ENCODE measurements at places on chromosomes 6 and 20.
A peak's percentile ranks its signal among the peaks of the same experiment; 100 is the strongest.

- no peak overlapping the region for H3K27ac ChIP-seq
- no peaks in the 10 kb centered on the region for H3K27me3 ChIP-seq
- H3K4me3 ChIP-seq, result no peak overlapping the region
Observed at GRCh38 chr20:57408536-57409233, 17.5 kb downstream of the RBM38 start.

DNA sequence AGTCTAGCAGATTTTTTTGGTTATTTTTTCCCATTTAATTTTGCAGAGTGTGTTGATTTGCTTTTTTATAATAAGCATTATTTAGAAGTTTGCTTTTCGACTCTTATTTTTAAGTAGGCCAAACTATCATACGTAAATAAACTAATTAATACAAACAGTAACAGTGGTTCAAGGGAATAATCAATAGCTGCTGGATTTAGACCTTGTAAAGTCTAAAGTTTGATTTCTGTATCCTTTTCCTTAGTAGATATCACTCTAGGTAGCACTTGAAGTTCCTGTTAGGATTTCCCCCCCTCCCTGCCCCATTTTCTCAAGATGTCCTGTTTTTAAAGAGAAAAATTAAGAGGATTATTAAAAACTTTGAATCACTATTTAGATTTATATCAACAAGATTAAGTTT lies 136.1 kb downstream of the B3GAT2 start:
- H3K27me3 ChIP-seq, result no peaks in the 10 kb centered on the region
- H3K4me1 ChIP-seq, result no peaks in the 10 kb centered on the region
- H3K27ac ChIP-seq, result no peak overlapping the region
- peaks cover 7% of the 10 kb centered on the region for H3K36me3 ChIP-seq

- no peak for DNase-seq
- peak overlapping the region; percentile 86 for H3K4me3 ChIP-seq
- peaks cover 10% of the 10 kb centered on the region for H3K36me3 ChIP-seq
- H3K4me1 ChIP-seq, result peaks cover 41% of the 10 kb centered on the region
- H3K27me3 ChIP-seq, result peaks cover 9% of the 10 kb centered on the region
- H3K27ac ChIP-seq, result peak overlapping the region; percentile 73
Observed at GRCh38 chr6:37432590-37432915, 468 bp upstream of the CMTR1 start.

DNA sequence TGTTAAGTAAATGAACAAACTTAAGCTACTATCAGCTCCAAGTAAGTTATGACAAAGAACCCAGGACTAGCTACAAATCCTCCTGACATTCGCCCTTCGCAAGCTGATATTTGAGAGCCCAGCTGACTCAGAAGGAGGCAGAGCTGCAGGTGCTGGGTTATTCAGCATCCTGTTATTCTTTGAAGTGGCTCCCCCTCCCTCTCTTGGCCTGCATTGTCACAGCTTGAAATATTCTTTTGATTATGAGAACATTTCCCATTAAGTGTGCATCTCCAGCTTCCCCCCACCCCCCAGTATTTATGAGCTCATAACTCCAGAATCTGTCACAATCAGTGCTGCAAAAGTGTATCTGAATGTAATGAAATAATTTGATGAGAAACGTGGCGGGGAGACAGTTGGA lies 78.8 kb upstream of the RALY start:
- H3K36me3 ChIP-seq, result no peaks in the 10 kb centered on the region
- peaks cover 16% of the 10 kb centered on the region for H3K4me1 ChIP-seq
- H3K27ac ChIP-seq, result no peak overlapping the region
- no peak overlapping the region for H3K4me3 ChIP-seq
- DNase-seq, result peak; percentile 40

DNA sequence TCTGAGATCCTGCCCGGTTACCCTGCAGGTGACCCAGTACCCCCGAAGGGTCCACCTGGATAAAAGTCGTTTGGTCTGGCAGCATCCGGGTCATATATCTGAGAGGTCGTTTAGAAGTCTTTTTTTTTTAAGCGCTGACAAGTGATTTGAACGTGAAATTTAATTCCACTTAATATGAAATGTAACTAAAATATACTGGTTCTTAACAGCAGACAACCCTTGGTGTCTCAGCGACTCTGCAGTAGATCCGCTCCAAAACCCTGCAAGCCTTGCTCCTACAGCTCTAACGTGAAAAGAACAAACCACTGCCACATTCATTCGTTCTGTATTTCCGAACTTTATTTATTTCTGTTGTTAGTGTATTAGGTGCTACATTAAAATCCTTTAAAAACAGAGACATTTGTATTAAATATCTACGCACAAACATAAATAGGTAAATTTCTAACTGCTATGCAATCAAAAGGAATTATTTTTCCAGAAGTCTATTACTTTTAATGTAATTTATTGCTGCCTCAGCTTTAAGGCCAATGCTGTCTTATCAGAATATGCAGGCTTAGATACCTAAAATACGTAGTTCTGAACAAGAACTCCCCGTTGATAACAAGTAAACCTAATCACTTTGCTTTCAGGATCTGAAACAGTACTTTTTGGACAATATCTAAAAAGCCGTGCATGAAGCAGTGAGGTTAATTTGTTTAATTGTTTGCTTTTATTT lies 33.5 kb upstream of the TCF21 start:
- peaks cover 8% of the 10 kb centered on the region for H3K4me1 ChIP-seq
- H3K27me3 ChIP-seq, result peaks cover 55% of the 10 kb centered on the region
- H3K4me3 ChIP-seq, result peak overlapping the region; percentile 44
- no peak overlapping the region for H3K27ac ChIP-seq

- H3K4me3 ChIP-seq, result no peak overlapping the region
- no peak for DNase-seq
- peaks cover 10% of the 10 kb centered on the region for H3K36me3 ChIP-seq
- H3K4me1 ChIP-seq, result no peaks in the 10 kb centered on the region
Observed at GRCh38 chr6:75563032-75563431, 38.6 kb upstream of the SENP6 start.

GRCh38 chr6:54775576-54775975 lies 71.0 kb upstream of the FAM83B start:
- no peak overlapping the region for H3K27ac ChIP-seq
- no peaks in the 10 kb centered on the region for H3K4me1 ChIP-seq
- H3K27me3 ChIP-seq, result no peaks in the 10 kb centered on the region
- DNase-seq, result no peak
- H3K36me3 ChIP-seq, result peaks cover 2% of the 10 kb centered on the region

DNA sequence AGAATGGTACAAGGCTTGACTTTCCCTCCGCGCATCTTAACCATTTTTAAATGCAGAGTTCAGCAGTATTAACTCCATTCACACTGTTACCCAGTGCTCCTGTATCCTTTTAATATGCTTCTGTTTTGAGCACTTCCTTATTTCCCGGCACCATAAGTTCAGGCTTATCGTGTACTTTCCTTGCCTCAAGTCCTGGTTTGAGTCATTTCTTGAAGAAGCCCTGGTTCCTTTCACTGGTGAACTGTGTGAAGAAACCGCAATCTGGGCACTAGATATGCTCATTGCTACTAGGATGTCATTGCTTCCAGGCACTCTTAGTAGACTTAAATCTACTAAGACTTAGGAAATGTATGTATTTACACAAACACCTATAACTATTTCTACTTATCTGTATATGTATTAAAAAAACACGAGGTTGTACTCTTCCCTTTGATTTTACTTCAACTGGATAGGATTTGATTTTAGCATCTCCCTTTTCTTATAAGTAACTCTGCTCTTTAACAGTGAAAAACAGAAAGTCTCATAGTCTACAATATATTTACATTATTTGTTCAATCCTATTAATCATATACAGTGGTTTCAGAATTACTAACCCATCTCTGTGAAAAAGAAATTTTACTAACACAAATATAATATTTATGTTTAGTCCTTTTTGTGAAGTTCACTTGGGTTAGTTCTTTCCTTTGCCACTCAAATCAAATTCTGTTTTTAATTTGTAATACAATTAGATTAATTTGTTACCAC lies 135.5 kb downstream of the CDKAL1 start:
- H3K27ac ChIP-seq, result no peak overlapping the region
- H3K36me3 ChIP-seq, result peaks cover 7% of the 10 kb centered on the region
- H3K27me3 ChIP-seq, result no peaks in the 10 kb centered on the region
- no peak overlapping the region for H3K4me3 ChIP-seq

- no peak overlapping the region for H3K27ac ChIP-seq
- no peak overlapping the region for H3K4me3 ChIP-seq
- H3K4me1 ChIP-seq, result peaks cover 6% of the 10 kb centered on the region
- DNase-seq, result no peak
- H3K36me3 ChIP-seq, result no peaks in the 10 kb centered on the region
Observed at GRCh38 chr20:1308067-1308701, 20.8 kb downstream of the SDCBP2 start.

DNA sequence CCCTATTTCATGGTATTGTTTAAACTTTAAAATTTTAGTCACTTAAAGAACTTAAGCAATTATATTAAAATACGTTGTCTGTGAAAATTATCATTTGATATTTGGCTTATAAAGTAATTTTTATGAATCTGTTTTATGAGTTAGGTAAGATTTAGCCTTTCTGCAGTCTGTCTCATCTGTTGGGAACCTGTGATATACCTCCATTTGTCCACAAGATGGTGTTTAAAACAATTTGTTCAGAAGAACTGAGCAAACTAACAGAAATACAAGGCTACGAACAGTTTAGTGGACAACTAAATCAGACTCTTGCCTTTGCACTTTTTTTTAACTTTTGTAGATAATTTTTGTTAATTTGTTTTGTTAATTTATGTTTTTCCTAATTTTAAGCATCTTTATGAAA lies 92.4 kb downstream of the COL9A1 start:
- DNase-seq, result no peak
- H3K4me3 ChIP-seq, result no peak overlapping the region
- H3K36me3 ChIP-seq, result no peaks in the 10 kb centered on the region
- H3K27ac ChIP-seq, result no peak overlapping the region
- H3K27me3 ChIP-seq, result peaks cover 12% of the 10 kb centered on the region

GRCh38 chr6:53264915-53265607 lies 83.7 kb downstream of the ELOVL5 start:
- no peaks in the 10 kb centered on the region for H3K27me3 ChIP-seq
- DNase-seq, result no peak
- H3K27ac ChIP-seq, result no peak overlapping the region
- peaks cover 31% of the 10 kb centered on the region for H3K36me3 ChIP-seq
- H3K4me1 ChIP-seq, result peaks cover 13% of the 10 kb centered on the region

- no peaks in the 10 kb centered on the region for H3K36me3 ChIP-seq
- DNase-seq, result no peak
- H3K27ac ChIP-seq, result peak overlapping the region; percentile 99
- peaks cover 28% of the 10 kb centered on the region for H3K4me1 ChIP-seq
- H3K4me3 ChIP-seq, result peak overlapping the region; percentile 98
Observed at GRCh38 chr20:34514897-34515483, 1.2 kb upstream of the DYNLRB1 start.

- H3K36me3 ChIP-seq, result peaks cover 13% of the 10 kb centered on the region
- H3K4me3 ChIP-seq, result no peak overlapping the region
- H3K27ac ChIP-seq, result no peak overlapping the region
- DNase-seq, result no peak
- H3K27me3 ChIP-seq, result peaks cover 77% of the 10 kb centered on the region
- no peaks in the 10 kb centered on the region for H3K4me1 ChIP-seq
Observed at GRCh38 chr6:16987996-16988395, 113.9 kb upstream of the STMND1 start.

DNA sequence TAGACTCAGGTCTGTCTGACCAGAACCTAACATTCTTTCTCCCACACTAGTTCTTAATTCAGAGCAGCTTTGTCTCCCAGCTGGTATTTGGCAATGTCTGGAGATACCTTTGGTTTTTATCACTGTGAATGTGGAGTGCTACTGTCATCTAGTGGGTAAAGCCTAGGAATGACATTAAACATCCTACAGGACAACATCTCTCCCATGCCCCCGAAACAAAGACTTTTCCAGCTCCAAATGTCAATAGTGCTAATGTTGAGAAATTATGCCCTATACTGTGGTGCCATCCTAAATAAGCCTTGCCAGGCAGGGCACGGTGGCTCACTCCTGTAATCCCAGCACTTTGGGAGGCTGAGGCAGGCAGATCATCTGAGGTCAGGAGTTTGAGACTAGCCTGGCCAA lies 4.2 kb upstream of the TTPAL start:
- H3K27ac ChIP-seq, result no peak overlapping the region
- H3K4me1 ChIP-seq, result peaks cover 15% of the 10 kb centered on the region
- H3K4me3 ChIP-seq, result no peak overlapping the region

DNA sequence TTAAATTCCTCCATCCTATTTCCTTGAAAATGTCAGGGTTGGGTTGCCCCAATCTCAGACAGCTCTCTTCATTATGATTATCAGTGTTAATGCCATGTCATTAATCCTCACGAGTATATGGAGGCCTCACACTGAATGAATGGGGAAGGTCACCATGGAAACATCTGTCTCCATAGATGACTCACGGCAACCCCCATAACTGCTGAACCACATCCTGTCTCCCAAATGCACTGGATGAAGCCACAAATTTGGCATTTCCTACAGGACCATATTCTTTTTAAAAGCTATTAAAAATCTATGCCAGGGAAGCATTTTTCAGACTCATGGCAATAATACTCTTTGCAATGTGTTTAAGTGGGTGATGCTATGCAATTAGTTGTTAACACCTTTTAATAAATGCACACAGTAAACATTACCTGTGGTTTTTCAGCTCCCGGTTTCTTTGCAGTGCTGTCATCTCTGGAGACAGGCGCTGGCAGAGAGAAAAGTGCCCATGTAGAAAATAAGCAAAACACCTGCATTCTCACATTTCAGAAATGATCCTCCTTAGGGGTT lies 80.1 kb upstream of the PTPRK start:
- peaks cover 43% of the 10 kb centered on the region for H3K27me3 ChIP-seq
- H3K4me3 ChIP-seq, result no peak overlapping the region
- H3K36me3 ChIP-seq, result no peaks in the 10 kb centered on the region
- H3K27ac ChIP-seq, result no peak overlapping the region
- H3K4me1 ChIP-seq, result peaks cover 42% of the 10 kb centered on the region

DNA sequence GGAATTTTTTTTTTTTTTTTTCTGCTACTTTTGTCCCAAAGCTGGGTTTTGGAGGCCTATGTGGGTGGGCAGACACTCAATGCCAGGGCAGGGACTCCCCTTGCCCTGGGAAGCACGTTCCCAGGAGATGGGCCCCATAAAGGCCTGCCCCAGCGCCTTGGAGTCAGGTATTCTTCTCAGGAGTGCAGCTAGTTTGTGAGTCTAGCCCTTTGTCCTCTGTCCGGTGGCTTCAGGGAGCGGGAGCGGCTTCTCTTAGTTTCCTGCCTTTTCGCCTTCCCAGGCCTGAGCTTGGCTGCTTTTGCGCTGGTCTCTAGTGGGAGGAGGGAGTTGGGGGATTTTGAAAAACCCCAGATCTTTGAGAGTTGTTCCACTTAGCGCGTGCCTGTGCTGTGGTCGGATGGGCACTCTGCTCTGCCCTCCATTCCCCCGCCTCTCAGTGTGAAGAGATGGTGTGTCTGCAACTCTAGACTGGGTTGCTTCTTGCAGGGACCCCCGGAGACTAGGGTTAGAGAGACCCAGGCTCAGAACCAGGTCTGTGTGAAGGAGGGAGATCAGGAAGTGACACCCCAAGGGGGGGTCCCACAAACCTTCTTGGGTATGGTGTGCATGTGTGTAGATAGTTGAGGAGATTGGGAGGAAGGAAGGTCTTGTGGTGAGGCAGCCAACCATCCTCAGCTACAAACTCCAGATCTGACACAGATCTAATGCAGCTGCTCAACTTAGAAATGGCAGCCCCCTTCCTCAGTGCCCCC lies 1.3 kb downstream of the PLCG1 start:
- H3K36me3 ChIP-seq, result no peaks in the 10 kb centered on the region
- peak overlapping the region; percentile 91 for H3K27ac ChIP-seq
- H3K27me3 ChIP-seq, result no peaks in the 10 kb centered on the region
- peaks cover 80% of the 10 kb centered on the region for H3K4me1 ChIP-seq
- H3K4me3 ChIP-seq, result peak overlapping the region; percentile 85
